ENCODE measurements at places on chromosomes 2 and 18.

DNA sequence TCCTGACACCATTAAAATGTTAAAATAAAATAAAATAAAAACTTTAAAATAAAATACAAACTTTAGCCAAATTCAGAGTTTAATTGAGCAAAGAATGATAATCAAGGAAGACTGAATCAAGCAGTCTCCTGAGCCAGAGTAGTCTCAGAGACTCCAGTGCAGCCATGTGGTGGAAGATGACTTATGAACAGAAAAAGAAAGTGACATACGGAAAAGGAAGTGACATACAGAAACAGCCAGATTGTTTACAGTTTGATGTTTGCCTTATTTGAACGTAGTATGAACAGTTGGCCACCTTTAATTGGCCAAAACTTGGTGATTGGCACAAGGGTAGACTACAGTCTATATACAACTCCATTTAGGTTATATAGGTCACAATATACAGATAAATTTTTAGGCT is 787.2 kb downstream of the ADCYAP1 start:
- DNase-seq: no peak

DNA sequence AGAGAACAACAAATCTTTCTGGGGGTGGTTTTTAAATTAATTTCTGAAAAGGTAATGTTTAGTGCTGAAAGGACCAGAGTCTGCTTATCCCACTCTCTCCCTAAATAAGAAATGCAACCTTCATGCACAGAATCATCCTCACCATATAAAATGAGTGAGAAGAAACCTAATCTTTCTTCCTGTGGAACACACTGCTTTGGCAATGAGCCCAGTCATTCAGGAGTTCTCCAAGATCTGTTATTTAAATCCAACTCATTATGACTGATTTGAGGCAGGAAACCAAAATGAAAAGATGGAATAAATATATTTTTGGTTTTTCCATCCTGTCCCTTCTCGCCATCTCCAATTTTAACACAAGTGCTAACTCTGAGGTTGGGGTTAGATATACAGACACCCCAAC is 228.3 kb downstream of the SRBD1 start:
- DNase-seq: no peak

GRCh38 chr2:167771628-167772027 is 475.8 kb downstream of the STK39 start:
- no peak for DNase-seq

DNA sequence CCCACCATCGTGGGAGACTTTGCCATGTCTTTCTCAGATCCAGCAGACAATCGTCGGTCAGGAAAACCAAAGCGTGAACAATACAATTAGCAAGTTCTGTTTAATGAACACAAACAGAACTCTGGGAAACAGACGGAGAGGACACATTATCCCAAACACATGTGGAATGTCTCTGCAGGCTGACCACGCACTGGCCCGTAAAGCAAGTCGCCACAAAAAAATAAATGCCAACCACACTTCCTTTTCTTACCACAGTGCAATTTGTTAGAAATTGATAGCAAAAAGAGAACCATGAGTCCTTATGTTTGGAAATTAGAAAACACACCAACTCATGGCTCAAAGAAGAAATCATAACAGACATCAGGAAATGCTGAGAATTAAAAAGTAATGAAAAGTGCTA is 210.9 kb downstream of the TWIST2 start:
- no peak for DNase-seq

- DNase-seq: no peak
Observed at GRCh38 chr18:73768043-73768442, 379.6 kb downstream of the FBXO15 start.

DNA sequence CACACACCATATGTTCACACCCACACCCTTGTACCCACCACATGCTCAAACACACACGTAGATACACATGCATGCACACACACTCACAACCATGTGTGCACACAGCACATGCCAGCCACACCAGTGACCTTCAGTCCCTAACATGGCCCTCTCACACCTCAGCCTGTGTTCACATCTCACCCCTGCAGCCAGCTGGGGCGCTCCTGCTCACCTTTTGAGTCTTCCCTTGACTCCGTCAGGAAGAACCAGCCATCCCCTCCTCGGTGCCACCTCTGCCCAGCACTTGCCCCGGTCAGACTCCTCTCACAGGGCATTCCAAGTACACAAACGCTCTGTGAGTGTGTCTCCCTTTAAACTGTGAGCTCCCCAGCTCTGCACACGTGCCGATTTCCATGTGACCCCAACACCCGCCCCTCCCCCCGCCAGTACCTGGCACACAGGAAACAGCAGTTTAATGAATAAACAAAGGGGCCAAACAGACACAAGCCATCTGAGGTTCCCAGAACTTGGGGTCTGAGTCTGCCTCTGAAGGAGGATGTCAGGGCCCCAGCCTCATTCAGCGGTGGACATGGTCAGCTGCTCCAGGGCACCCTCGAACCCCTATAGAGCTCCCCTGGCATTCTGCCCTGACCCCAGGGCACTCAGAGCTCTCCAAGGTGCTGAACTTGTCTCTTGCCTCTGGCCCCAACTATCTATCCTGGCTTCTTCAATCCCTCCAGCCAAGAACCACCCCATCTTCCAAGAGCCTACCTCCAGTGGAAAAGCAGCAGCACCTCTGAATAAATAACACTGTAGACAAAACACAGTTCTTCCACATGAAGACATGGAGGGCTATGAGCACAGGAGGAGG is 252.9 kb downstream of the ATAD2B start:
- no peak for DNase-seq

DNA sequence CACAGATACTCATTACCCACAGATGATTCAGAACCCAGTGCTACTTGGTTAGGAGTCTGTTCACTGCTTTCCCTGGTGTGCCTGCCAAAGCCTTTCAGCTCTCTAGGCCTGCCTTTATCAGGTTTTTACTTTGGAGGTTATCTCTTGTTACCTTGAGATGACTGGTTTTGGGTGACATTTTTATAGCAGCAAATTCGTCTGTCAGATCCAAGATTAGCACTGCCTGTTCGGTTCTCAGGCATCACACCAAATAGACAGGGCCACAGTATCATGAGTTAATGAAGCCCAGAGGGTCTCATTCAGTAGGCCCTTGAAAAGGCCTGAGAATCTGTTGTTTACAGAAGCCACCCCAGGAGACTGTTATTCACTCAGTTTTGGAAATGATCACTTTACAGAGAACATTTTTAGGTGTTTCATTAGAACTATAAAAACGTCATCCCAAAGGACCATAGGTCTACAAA is 121.2 kb downstream of the OSBPL6 start:
- no peak for DNase-seq

- no peak for DNase-seq
Observed at GRCh38 chr2:48250943-48251342, 279.0 kb upstream of the STON1 start.

- DNase-seq: no peak
Observed at GRCh38 chr2:176356251-176356650, 87.0 kb downstream of the MTX2 start.

DNA sequence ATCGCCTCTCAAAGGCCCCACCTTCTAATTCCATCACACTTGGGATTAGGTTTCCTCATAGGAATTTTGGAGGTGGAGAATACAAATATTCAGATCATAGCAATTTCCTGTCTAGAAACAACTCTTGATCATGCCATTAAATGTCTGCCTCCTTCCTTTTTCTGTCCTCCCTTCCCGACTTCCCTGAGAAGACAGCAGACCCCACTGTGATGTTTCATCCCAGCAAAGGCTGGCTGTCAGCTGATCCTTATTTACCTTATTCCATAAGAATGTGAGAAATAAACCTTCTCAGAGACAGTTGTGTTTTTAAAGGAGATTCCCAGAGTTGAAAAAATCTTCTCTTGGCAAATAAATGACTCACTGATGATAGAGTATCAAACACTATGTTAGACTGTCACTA is 133.9 kb downstream of the TDRD15 start:
- DNase-seq: no peak

- no peak for DNase-seq
Observed at GRCh38 chr2:231063347-231063746, 6.7 kb downstream of the PSMD1 start.

GRCh38 chr18:31774477-31774785 is 13.8 kb upstream of the SLC25A52 start:
- DNase-seq: no peak

DNA sequence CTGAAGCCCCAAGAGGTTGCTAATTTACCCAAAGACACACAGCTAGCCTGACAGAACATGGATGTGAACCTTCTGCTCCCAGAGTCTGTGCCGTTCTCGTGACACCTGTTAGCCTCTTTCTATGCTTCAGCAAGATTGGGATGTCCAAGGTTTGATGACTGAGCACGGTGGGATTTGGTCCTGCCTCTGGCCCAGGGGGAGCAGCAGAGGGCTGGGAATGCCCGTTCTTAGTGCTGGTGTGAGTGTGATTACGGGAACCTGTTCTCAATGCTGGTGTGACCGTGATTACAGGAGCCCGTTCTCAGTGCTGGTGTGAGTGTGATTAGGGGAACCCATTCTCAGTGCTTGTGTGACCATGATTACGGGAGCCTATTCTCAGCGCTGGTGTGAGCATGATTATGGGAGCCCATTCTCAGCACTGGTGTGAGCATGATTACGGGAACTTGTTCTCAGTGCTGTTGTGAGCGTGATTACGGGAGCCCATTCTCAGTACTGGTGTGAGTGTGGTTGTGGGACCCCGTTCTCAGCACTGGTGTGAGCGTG is 67.3 kb upstream of the SNTG2 start:
- no peak for DNase-seq

DNA sequence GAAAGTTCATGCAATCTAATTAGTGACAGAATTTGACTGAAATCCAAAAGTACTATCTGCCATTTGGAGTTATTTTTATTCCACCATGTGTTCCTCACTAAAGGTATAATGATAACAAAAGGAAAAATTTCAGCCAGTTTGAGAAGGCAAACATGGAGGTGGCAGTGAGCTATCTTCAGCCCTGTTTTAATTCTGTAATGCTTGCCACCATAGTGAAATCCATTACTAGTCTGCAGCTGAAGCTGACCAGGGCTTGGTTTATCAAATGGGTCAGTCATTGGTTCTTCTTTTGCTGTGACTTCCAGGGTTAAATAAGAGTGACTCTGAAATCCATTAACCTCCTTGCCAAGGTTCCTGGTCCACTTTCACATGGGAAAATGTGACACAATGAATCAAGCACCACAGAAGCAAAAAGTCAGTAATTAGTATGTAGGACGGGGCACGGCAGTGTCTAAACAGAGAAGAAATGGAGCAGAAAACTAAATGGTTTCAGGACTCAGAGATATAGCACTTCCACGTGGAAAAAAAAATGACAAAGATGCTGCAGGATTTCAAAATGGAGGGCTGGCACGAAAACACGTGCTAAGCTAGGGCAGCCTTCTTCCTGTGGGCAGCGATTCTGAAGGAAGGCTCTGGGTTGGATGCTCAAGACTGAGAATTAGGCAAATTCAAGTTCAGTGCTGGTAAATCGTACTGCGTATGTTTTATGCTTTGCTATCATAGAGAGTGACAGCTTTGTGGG is 87.2 kb downstream of the EPHA4 start:
- DNase-seq: no peak

- DNase-seq: no peak
Observed at GRCh38 chr2:39058101-39058500, 62.8 kb downstream of the SOS1 start.

- DNase-seq: no peak
Observed at GRCh38 chr2:80016171-80016570, 288.4 kb downstream of the LRRTM1 start.

DNA sequence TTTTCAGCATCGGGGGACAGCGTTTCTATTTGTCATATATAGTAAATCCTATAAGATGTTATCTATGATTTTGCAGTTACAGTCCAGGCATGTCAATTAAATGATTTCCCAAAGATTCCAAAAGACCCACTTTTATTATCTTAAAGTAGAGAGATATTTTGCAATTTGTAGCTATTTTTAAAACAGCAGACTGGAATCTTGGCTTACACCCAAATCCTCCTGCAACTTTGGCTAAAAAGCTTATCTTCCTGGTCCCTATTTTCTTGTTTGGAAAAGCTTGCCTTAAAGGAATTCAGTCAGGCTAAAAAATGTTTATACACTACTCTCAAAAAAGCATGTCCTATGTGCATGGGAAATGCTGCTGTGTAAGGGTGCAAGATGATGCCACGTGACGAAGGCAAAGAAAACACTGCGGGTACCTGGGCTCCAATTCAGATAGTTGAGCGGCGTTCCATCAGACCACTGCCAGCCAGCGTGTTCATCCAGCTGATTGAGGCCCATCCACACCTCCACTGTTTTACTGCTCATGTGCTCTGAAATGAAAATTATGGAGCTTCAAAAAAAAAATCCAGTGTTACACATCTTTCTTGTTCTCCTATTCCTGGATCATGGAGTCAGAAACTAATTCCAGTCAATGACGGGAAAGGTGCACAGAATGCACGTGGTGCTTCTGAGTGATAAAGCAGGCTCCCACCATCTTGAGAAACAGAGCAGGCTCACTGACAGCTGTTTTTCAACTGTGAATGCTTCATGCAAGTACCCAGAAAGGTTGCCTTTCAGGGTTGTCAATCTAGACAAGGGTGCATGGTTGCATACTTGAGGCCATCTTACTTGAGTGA is 33.8 kb downstream of the PLA2R1 start:
- no peak for DNase-seq

GRCh38 chr2:47869859-47870595 is 36.3 kb downstream of the FBXO11 start:
- no peak for DNase-seq

DNA sequence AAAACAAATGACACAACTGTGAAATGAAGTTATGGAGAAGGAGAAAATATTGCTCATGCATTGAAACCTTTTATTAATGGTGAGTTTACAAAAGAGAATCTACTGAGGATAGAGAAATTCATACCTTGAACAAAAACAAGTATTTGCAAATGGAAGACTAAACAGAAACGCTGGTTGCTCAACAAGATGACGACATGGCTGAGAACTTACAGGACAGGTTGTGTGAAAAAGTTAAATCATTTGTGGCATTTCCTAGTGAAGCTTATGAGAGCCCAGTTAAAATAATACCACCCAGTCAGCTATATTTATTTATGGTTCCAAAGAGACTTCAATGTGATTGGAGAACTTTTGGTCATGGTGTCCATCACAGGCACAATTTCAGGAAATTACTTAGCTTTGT is 148.6 kb upstream of the PKDCC start:
- no peak for DNase-seq

DNA sequence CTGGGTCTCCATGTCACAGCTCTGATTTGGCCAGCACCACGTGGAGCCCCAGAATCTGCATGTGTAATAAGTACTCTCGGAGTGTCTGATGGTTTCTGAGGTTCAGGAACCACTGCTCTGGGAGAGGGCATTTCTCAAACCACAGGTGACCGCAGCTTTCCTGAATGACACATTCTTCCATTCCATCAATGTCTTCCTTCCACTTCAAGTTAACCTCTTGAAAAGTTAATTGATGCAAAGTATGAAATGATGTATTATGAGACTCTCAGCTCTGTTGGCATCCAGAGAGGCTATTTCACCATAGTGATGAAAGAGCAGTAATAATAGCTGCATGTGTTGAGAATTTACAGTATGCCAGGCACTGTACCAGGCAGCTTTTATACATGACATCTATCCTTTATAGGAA is 61.3 kb upstream of the CRIM1 start:
- DNase-seq: no peak

GRCh38 chr2:70121627-70122372 is 34.5 kb downstream of the PCBP1 start:
- no peak for DNase-seq

- no peak for DNase-seq
Observed at GRCh38 chr2:105299290-105299689, 30.2 kb downstream of the TGFBRAP1 start.

All from SW 1271 (cell line).